ENCODE measurements at places on chromosomes 7 and 10.

DNA sequence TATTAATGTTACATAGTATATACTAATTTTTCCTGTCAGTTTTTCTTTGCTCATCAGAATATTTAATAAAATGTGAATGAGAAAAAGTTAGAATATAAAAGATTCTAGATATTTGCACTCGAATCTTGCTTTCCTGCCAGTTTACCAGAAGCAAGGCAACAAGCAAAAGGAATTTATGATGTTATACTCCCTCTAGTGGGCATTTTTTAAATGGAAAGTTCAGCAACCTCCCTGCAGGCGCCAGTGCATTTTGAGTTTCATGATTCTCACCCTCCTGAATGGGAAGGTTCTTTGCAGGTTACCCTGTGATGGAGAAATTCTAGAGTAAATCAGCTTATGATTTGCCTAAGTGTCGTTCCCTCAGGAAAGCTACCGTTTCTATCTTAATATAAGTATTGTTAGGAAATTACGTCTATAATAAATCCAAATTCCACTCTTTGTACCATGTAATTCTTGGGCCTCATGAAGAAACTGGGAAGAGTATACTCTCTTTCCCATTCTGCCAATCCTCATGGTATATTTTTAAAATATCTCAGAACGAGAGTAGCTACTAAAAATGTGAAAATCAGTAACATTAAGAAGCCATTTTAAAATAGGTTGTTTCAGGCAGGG lies 350.0 kb downstream of the CRPPA start:
- no peak for DNase-seq

DNA sequence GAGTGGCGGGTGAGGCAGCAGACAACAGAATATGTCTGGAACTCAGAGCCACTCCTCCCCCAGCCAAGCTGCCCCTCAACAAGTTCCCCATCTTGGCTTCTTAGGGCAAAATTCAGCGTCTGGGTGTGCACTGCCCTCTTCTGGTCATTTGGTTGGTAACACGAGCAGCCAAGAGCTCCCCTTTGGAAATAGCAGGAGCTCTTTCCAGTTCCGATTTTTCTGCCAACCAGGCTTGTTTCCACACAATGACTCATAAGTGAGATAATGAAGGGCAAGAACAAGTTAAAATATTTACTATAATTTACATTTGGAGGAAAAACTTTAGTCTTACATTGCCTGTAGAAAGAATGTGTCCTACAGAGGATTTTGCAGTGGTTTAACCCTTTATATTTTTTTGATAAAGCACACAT lies 70.5 kb downstream of the ADCYAP1R1 start:
- DNase-seq = no peak

GRCh38 chr10:88933564-88933963 lies 19.0 kb downstream of the ACTA2 start:
- no peak for DNase-seq

GRCh38 chr7:1210321-1210978 lies 22.2 kb upstream of the UNCX start:
- DNase-seq = no peak

DNA sequence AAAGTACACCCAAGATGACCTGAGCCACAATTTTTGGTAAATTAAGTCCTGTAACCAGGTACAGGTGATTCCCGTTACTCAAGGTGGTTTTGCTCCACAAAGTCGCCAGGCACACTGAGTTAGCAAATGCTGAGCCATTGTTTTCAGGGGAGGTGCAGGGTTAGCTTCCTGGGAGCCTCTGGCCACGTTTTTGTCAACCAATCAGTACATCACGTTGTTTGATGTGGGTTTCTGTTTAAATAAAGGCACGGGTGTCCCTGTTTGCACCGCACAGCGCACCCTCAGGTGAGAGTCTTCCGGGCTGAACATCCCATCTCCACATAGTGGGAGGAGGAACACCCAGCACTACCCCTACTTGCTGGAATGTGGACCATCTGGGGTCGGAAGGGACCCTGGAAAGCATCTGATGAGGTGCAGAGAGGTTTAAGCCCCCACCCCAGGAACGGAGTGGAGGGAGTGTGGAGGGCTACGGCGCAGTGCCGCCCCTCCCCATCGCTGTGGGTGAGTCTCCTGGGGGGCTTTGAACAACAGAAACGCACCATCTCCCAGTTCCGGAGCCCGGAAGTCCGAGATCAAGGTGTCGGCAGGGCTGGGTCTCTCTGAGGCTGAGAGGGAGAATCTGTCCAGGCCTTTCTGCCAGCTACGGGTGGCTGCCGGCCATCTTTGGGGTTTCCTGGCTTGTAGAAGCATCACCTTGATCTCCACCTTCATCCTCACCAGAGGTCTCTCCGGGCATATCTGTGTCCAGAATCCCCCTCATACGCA lies 42.5 kb downstream of the PRKAG2 start:
- peak; percentile 76 for DNase-seq

- no peak for DNase-seq
Measured at GRCh38 chr7:30162133-30162532, 27.3 kb downstream of the MTURN start.

DNA sequence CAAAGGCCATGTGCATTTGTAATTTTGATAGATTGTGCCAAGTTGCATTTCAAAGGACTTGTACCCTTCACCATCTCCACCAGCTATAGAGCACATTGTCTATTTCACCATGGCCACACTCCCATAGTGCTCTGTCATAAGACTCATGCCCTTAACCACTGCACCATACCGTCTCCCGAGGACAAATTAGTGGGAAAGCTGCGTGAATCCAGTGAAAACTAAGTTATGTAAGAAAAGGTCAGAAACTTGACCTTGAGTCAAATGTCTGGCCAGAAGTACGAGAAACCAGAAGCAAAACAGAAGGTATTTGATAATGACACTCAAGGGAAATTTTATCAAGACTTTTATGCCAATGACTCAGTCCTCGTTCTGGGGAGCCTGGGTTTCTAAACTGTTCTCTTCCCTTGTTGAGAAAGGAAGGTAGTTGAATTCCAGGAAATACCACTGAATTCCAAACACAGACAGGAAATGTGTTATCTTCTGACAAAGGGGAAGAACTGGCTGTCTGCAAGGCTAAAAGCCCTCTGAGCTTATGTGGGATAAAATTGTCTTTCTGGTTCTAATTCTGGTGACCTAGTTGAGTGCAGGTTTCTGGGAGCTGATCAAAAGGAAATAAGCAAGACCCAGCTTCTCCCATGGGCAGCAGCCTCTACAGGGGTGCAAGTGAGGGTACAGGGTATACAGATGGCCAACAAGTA lies 49.7 kb downstream of the CDK1 start:
- no peak for DNase-seq

DNA sequence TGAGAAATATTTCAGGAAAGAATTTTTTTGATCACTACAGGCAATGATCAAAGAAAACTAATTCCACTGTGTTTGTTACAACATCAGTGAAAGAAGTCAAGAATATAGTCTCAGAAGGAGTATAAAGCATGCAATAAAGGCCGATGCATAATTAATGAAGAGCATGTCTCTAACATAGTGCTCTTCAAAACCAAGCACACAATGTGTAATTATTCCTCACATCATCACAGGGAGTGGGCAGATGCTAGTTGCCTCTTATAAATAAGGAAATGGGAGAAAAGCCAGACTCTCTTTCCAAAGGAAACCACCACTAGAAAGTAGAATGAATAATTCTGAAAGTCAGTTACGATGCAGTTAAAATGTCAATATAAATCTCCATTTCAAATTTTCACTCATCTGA lies 220.1 kb downstream of the TEX36 start:
- DNase-seq = no peak

GRCh38 chr10:31296754-31297153 lies 22.3 kb upstream of the ZEB1 start:
- DNase-seq = no peak

GRCh38 chr7:101457001-101457750 lies 94.5 kb downstream of the COL26A1 start:
- DNase-seq = peak; percentile 38

DNA sequence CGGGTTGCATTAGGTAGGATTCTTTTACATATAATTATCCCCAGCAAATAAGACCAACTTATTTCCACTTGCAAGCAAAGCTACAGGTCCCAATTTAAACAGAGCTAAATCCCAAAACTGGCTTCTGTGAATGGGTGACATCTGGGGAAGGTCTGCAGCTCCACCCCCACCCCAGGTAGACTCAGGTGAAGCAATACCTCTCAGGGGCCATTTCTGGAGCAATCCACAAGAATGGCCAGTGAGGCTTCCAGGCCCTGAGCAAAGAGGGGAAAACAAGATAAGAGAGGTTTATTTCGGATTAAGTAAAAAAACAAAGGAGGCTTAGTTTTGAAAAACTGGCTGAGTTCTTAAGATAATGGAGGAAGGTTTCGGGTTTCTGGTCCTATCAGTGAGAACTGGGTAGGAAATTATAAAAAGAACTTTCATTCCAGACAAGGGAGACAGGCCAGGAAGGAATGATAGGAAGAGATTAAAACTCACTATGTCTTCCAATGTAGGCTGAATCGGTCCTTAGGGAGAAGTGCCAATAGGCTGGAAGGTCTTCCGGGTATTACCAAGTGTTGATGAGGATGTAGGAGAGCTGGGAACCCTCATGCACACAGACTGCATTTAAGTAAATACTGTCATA lies 25.4 kb downstream of the SH3PXD2A start:
- DNase-seq = no peak

- no peak for DNase-seq
Measured at GRCh38 chr7:95607561-95607960, 11.2 kb upstream of the PDK4 start.

DNA sequence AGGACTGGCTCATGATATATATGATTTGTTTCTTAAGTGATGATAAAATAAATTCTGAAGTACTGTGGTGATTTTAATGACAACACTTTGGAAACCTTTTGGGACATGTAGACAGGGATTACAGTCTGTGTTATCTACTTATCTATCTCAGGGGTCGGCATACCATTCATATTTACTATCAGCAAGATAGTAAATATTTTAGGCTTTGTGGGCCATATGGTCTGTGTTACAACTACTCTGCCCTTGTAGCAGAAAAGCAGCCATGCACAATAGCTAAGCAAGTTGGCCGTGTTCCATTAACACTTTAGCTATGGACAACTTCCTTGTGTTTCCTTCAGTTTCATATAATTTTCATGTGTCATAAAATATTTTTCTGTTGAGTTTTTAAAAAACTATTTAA lies 97.8 kb upstream of the PRPS1L1 start:
- DNase-seq = no peak

GRCh38 chr10:75894761-75895160 lies 463.3 kb downstream of the LRMDA start:
- no peak for DNase-seq

DNA sequence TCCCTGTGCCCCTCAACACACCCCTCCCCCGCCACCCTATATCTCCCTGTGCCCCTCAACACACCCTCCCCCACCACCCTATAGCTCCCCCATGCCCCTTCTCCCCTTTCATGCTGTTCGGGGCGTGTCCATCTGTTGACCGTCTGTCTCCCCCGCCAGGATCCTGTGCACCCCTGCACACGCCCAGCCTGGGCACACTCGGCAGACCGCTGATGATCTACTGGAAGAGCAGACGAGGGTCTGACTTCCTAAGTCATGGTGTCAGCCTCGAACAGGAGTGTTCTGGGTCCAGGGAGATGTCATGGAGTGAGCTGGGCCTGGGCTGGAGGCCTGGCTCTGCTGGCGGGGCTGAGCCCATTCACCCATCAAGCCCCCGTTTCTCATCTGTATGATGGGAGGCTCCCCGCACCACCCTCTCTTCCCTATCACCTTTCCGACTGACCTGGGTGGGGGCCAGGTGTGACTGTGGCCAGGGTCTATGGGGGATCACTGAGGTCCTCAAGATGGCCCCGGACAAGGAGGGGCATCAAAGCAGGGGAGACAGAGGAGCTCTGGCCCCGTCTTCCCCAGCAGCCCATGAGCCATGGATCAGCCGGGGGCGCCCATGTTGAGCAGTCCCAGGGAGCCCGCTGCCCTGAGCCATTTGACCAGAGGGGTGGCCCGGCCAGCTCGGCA lies 48.3 kb downstream of the PDGFA start:
- DNase-seq = peak; percentile 35

GRCh38 chr7:4817178-4817901 lies 41.9 kb downstream of the AP5Z1 start:
- no peak for DNase-seq

DNA sequence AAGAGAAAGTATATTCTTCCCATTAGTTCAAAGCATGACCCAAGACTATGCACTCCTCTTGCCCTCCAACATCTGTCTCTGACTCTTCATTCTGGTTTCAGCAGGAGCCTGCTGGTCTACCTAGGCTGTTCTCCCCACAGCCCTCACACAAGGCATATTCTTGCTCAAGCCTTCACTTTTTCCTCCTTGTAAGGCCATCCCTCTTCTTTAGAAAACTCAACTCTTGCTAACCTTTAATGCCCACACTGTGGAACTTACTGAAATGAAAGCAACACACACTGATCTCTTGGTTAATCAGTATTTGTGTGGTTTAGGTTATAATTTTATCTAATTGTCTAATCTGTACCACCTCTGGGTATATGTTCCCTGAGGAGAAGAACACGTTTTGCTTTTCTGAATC lies 75.8 kb downstream of the PRKCQ start:
- DNase-seq = no peak

DNA sequence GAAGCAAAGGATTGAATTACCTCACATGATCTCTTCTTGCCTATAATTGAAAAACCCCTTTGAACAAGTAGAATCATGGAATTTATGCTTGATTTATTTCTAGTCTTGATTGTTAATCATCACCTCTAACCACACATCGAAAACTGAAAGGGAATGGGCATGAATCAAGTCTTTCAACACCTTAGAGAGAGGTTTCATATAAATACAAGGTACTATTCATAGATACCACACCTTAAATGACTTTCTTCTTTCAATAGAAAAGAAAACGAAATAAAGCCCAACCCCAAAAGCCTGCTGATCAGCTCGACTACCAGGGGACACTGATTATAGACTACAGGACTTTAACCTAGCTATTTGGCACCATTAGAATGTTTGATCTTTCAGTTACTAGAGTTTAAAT lies 128.6 kb upstream of the PTPRZ1 start:
- DNase-seq = no peak

GRCh38 chr10:13759168-13759567 lies 172.4 kb downstream of the PRPF18 start:
- no peak for DNase-seq

- peak; percentile 95 for DNase-seq
Measured at GRCh38 chr10:92757066-92757710, 67.4 kb downstream of the HHEX start.

DNA sequence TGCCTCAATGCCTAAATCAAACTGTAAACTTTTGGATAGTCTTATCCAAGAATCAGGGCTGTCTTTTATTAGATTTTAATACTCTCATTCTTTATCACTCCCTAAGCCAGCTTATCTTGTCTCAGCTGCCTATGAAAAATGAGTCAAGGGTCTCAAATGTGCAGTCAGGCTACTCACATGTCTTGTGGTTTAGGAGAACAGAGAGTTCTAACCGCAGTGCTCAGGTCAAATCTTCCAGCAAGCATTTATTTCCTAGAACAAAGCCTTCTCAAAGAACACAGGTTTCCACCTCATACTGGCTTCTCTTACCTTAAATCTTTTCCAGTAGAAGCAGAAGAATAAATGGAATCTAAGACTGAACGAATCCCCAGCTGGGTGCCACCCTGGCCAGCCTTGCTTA lies 23.5 kb downstream of the HTR5A start:
- no peak for DNase-seq

- DNase-seq = peak; percentile 76
Measured at GRCh38 chr7:140653319-140654108, 12.9 kb upstream of the DENND2A start.

GRCh38 chr7:98294798-98295382 lies 13.4 kb downstream of the BRI3 start:
- DNase-seq = no peak

- DNase-seq = peak; percentile 65
Measured at GRCh38 chr7:1669954-1670893, at the start of gene ELFN1. Gene ELFN1 (plus strand): TSS chr7:1670277. CDS start chr7:1744597, 74,320 bp downstream.

Data from posterior vena cava (tissue), 2 donors.